ENCODE measurements at places on chromosomes 7 and 10. TPM values are rescaled to one million over a fixed set of nuclear protein-coding genes. Genes with fewer than 3 reads are reported as not detected.

The SFMBT2 gene
- 8.5 TPM for total RNA-seq

The JCAD gene
- 109 TPM for total RNA-seq

The HMX3 gene
- 0.55 TPM for total RNA-seq

The PDE1C gene
- 7.6 TPM for total RNA-seq

The SPDYE5 gene
- total RNA-seq, result 1.4 TPM

The TMEM184A gene
- total RNA-seq, result 18.7 TPM

The SYT15 gene
- 3.6 TPM for total RNA-seq

The ANLN gene
- 17.3 TPM for total RNA-seq

The PHYHIPL gene
- 16.9 TPM for total RNA-seq

The PPP2R2D gene
- total RNA-seq, result 49.2 TPM

All from testis (tissue), 5 donors.